ENCODE measurements at places on chromosomes 6 and 20.

DNA sequence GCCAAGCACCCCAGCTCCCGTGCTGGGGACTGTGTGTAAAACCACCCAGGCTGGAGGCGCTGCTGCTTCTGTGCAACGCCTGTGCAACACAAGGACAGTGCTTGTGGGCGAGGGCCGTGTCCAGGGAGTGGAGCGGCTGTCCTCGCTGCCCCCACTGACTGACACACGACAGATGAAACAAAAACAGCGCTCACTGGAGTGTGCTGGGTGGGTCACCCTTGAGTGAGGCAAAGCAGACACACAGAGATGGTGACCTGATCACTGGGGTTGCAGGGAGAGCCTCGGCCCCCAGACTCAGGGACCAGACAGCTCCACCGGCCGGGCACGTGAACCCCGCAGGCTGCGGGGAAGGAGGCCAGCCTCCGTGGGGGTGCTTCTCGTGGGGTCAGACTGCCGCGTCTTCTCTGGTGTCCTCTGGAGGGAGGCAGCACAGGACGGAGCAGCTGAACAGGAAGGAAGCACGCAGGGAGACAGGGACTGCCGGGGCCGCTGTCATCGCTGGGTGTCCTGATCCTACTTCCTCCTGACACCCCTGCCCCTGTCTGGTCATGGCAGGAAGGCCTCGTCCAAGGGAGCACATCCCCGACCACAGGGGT is 75.9 kb upstream of the CST7 start:
- no peak for DNase-seq

DNA sequence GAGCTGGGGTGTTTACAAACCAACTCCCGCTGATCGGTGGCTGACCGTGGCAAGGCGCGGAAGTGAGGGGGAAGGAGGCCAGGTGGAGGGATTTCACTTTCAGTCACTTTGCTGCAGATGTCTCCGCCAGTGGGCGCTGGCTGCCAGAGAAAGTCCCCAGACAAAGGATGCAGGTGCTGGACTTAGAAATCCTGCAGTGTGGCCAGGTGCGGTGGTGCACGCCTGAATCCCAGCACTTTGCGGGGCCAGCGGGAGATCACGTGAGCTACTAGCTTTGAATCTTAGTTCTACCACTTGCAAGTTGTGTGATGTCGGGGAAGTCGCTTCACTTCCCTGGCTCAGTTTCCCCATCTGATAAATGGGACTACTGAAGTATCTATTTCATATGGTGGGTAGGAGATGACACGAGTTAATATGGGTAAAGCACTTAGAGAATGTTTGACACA is 180.4 kb downstream of the ZNF217 start:
- DNase-seq: peak; percentile 6

DNA sequence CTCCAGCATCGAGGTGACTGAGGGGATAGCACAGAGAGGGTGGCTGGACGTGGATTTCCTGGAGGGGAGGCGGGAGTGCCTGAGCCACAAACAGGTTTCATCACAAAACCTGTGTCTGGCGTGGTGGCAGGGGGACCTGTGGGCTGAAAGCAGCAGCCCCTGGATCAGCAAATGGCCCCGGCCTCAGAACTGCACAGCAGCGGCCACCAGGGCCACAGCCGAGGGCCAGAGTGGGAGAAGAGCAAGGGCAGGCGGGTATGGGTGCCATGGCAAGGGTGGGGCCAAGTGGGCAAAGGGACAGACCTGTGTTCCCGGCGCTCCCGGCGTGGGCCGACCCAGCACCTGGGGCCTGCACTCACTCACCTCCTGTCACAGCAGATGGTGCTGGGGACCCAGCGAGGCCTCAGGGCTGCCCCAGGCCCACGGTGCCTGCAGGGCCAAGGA is 19.0 kb downstream of the NTSR1 start:
- no peak for DNase-seq

GRCh38 chr6:157732416-157733161 is 90.5 kb upstream of the SNX9 start:
- no peak for DNase-seq

DNA sequence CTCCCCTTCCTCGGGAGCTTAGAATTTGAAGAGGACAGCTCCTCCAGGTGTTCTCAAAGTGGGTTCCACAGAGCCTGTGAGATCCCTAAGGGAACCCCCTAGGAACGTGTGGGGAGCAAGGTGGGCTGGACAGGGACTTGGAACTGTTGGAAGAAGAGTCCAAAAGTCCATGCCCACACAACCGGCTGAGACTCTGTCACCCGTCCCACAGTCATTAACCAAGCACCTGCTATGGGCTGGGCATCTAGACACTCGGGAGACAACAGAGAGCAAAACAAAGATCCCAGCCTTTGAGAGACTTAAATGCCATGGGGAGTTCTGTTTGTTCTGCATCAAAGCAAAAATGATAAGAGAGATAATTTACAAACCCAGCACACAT is 51.9 kb upstream of the SAYSD1 start:
- no peak for DNase-seq

GRCh38 chr20:21520702-21521595 is 7.1 kb upstream of the NKX2-2 start:
- DNase-seq: no peak

DNA sequence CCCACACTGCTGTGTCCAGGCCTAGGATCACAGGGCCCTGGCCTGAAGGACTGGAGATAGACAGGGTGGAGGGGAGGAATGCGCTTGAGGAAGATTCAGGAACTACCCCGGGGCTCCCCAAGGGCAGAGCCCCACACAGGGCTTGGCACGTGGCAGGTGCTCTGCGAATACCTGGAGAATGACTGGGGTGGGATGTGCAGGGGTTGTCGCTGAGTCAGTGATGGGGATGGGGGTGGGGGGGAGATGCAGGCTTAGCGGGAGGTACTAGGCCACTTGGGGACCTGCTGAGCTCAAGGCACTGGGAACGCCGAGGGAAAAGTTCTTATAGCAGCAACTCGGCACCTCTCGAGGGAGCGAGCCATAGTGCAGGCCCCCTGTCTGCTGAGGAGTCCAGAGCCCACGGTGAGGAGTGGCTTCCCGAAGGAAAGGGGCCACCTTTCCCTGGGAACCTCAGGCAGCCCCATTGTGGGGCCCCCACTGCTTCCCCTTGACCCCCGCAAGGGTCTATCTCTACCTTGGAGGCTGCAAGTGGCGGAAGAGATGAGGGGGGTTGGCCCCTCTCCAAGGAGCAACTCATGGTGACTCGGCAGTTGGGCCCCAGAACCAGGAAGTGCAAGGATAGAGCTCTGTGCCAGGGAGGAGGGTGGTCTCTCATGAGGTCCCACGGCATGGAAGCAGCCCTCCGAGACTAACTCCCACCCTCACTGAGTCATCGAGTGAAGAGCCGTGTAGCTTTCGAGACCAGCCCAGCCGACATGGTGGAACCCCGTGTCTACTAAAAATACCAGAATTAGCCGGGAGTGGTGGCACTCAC is 33.1 kb downstream of the SRC start:
- peak; percentile 52 for DNase-seq

DNA sequence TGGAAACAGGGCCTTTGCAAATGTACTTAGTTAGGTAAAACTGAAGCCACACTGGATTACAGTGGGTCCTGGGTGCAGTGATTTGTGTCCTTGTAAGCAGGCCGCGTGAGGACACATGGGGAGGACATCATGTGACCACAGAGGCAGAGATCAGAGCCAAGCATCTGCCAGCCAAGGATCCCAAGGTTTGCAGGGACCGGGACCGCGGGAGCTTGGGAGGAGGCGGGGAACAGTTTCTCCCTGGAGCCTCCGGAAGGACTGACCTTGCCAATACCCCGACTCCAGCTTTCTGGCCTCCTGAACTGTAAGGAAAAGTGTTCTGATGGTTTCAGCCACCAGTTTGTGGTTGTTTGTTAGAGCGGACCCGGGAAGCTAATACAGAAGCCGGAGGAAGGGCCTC is 500.9 kb downstream of the PREX1 start:
- no peak for DNase-seq

- no peak for DNase-seq
Measured at GRCh38 chr6:54107470-54108090, 3.7 kb upstream of the MLIP start.

DNA sequence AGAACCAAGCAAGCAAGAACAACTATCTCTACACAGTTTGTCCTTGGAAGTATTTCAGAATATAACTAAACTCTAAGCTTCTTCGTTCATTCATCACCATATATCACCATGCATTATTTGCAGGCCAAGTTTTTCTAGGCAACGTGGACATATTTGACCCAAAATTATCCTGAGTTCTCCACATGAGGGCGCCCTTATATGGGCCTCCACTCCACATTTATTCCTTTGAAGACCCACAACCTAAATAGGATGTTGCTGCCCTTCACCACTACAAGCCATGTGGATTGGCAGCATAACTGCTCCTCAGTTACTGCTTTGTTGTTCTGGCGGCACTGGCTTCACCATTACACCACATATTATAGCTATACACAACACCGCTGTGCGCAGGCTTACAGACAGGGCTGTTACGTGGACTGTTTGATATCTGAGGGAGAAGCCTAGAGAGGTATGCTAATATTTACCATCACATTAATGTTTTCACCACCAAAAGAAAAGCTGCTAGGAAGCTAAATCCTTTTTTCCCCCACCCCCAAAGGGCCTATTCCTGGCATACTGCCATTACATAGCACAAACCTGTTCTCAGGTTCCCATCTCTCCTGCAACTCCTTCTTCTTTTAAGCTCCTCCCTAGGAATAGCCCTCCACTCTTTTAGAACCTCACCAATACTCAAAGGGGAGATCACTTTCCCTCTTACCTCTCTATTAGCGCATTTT is 411.7 kb downstream of the C6orf118 start:
- DNase-seq: no peak

DNA sequence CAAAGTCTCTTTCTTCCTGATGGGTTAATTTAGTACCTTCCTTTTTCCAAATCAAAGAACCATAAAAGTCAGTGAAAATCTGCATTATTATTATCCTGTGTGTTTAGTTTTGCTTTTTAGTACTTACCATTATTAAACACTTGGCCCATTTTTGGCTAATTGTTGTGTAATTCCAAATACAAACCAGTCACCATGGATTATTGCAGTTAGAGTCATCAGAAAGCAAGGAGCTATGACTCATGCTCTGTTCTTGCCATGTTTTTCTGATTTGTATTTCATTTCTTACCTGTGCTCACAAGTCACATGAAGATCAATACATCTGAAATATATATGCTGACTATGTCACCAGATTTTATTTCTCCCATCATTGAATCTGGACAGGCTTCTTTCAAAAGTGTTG is 31.3 kb downstream of the SLC22A3 start:
- DNase-seq: no peak

DNA sequence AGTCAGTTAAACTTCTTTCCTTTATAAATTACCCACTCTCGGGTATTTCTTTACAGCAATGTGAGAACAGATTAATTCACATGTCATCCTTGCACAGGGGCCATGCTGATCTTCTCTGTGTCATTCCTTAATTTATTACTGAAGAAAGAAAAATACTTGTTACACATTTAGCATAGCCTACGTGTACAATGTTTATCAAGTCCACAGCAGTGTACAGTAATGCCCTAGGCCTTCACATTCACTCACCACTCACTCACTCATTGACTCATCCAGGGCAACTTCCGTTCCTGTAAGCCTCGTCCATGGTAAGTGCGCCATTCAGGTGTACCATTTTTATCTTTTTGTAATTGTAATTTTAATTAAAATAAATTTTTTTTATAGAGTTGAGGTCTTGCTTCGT is 73.6 kb downstream of the RSPH3 start:
- no peak for DNase-seq

DNA sequence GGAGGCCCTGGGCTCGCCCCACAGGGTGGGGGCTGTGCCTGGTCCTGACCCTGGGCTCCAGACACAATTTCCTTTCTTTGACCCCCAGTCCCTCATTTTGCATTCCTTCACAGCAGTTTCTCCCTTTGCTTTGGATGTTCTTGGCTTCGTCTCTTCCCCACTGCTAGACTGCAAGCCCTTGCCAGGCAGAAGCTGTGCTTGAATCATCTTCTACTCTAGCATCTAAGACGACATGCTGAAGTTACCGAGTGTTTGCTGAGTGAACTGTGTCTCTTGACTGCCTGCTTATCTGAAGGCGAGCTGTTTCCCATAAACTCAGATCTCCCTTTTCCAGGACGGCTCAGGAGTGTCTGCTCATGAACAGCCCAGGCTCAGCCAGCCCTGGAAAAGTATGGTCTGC is 14.3 kb upstream of the SYNDIG1 start:
- no peak for DNase-seq

DNA sequence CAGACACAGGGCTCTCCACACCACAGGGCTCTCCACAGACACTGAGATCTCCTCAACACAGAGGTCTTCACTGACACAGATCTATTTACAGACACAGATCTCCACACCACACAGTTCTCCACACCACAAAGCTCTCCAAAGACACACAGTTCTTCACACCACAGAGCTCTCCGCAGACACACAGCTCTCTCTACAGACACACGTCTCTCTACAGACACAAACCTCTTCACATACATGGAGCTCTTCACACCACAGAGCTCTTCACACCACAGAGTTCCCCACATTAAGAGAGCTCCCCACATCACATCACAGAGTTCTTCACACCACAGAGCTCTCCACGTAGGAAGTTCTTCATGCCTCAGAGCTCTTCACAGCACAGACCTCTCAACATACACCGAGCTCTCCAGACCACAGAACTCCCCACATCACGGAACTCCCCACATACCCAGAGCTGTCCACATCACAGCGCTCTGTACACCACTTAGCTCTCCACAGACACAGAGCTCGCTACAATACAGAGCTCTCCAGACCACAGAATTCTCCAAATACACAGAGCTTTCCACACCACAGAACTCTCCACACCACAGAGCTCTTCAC is 53.9 kb downstream of the ERMARD start:
- no peak for DNase-seq

DNA sequence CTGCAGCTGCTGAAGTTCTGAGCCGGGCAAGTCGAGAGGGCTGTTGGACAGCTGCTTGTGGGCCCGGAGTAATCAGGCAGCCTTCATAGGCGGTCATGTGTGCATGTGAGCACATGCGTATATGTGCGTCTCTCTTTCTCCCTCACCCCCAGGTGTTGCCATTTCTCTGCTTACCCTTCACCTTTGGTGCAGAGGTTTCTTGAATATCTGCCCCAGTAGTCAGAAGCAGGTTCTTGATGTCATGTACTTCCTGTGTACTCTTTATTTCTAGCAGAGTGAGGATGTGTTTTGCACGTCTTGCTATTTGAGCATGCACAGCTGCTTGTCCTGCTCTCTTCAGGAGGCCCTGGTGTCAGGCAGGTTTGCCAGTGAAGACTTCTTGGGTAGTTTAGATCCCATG is 21.2 kb upstream of the MAPK13 start:
- no peak for DNase-seq

DNA sequence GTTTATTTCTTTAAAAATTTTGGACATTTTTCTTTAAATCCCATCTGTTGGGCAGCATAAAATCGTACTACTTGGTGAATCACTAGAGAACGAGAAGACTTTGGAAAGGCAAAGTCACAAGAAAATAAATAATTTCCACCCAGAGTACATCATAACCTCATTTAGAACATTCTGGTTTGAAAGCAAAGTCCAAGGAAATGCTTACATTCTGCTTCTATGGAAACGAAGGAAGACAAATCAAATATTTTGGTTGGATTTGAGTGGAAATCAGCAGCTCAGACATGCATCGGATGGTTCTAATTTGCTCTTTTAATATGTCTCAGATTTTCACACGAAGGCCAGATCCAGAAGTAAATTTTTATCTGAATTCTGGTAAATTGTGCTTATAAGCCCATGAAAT is 60.7 kb upstream of the LTV1 start:
- DNase-seq: no peak

- no peak for DNase-seq
Measured at GRCh38 chr6:53752440-53752839, 42.4 kb upstream of the LRRC1 start.

GRCh38 chr6:5783584-5784089 is 223.1 kb downstream of the NRN1 start:
- DNase-seq: no peak

GRCh38 chr20:45347297-45347935 is 808 bp downstream of the SDC4 start:
- no peak for DNase-seq
